ENCODE measurements at places on chromosomes 12 and 14.

GRCh38 chr14:58861586-58861985 lies 223.8 kb downstream of the DACT1 start:
- DNase-seq = no peak

DNA sequence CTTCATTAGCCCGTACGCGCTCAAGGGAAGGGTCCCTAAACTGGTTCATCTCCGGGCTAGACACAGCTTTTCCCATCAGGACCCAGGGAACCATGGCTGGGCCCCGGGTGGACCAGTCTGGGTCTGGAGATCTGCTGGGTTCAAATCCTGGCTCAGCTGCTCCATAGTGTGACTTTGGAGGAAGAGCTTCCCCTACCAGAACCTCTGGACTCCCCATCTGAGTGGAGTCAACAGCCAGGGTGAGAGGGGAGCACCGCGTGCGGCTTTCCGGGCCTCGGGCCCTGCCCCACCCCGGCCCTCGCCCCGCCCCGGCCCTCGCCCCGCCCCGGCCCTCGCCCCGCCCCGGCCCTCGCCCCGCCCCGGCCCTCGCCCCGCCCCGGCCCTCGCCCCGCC lies 41.2 kb downstream of the BEGAIN start:
- DNase-seq = no peak

DNA sequence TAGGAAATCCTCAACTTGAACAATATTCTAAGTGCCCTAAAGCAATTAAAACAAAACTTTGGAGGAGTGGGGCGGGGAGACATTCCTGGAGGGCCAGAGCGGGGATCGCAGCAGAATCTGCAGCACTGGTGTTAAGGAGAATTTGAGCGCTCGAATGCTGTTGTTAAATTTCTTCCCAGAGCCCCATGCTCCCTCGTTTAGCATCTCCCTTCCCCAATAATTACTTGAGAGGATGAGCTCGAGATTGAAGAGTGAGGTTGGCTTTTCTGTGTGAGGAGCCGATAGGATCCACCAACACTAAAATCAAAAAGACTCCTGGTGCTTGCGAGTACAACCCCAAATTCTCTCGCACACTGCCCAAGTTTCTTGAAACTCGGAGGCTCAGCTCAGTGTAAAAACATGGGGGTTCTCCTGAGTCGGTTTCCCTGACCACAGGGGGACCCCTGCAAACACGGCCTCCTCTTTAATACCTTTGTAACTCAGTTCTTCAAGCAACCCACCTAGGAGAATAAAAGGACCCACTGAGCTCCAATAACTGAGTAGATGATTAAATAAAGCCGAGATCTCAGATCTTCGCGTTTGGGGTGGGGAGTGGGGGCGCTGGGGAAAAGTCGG lies 10.2 kb upstream of the FOXG1 start:
- DNase-seq = no peak

- no peak for DNase-seq
Measured at GRCh38 chr14:73777420-73777819, 63.2 kb upstream of the PNMA1 start.

- peak; percentile 14 for DNase-seq
Measured at GRCh38 chr12:32107359-32108267, 966 bp downstream of the BICD1 start.

GRCh38 chr12:99767809-99768208 lies 120.3 kb downstream of the GARIN6 start:
- peak; percentile 13 for DNase-seq

- no peak for DNase-seq
Measured at GRCh38 chr14:90500665-90501370, 104.0 kb downstream of the CALM1 start.

GRCh38 chr12:11832093-11832492 lies 182.6 kb downstream of the ETV6 start:
- no peak for DNase-seq

GRCh38 chr14:73724696-73725095 lies 10.5 kb upstream of the PNMA1 start:
- no peak for DNase-seq

- DNase-seq = no peak
Measured at GRCh38 chr12:84604551-84604950, 308.0 kb downstream of the SLC6A15 start.

- DNase-seq = peak; percentile 25
Measured at GRCh38 chr12:92039046-92039445, 106.6 kb downstream of the BTG1 start.

DNA sequence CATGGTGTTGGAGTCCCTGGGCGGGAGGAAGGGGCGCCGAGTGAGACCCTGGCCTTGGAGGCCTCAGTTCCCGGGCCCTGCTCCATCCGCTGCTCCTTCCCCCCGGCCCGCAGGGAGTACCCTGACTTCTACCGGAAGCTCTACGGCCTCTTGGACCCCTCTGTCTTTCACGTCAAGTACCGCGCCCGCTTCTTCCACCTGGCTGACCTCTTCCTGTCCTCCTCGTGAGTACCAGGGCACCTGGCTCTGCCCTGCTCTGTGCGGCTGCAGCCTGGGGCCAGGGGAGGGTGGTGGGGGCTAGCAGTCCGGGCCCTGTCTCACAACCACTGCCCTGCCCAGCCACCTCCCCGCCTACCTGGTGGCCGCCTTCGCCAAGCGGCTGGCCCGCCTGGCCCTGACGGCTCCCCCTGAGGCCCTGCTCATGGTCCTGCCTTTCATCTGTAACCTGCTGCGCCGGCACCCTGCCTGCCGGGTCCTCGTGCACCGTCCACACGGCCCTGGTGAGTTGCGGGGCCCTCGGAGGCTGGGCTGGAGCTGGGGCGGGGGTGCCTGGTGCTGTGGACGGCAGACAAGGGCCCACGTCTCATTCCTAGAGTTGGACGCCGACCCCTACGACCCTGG lies 7.0 kb downstream of the NOC4L start:
- DNase-seq = no peak

- no peak for DNase-seq
Measured at GRCh38 chr14:26217778-26218177, 380.1 kb downstream of the NOVA1 start.

DNA sequence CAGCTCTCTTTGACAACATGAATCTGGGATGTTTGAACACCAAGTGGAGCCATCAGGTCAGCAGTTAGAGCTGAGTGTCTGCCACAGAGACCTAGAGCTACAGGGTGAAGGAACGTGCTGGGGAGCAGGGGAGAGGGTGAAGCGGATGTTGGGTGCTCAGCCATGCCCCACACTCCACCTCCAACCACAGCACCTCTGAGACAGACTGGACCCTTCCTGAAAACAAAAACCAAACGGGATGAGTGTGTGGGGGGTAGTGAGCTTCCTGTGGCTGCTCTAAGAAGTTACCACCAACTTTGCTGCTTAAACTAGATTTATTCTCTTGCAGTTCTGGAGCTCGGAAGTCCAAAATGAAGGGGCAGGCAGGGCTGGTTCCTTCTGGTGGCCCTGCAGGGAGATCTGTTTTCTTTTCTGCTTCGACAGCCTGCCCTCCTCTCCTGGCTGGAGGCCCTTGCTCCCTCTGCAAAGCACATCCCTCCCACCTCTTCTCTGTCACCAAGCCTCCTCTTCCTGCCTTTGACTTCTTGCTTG lies 5.6 kb upstream of the GOLGA3 start:
- no peak for DNase-seq

GRCh38 chr14:38505973-38506249 lies 250.0 kb upstream of the CLEC14A start:
- no peak for DNase-seq

DNA sequence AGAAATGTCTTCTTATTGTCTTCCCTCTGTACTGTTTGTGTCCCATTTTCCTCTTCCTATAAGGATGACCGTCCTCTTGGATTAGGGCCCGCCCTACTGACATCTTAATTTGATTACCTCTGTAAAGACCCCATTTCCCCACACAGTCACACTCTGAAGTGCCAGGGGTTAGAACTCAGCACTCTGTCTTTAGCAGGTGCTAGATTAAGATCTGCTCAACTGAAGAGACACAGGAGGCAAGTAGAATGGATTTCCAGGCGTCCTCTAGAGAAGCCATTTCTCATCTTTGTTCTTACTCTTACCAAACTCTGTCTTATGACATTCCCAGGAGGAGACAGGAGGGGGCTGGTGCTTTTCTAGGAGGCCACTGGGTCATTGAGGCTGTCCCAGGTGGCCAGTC lies 50.8 kb downstream of the VCPKMT start:
- no peak for DNase-seq

GRCh38 chr12:108441549-108441948 lies 73.5 kb upstream of the FICD start:
- no peak for DNase-seq

DNA sequence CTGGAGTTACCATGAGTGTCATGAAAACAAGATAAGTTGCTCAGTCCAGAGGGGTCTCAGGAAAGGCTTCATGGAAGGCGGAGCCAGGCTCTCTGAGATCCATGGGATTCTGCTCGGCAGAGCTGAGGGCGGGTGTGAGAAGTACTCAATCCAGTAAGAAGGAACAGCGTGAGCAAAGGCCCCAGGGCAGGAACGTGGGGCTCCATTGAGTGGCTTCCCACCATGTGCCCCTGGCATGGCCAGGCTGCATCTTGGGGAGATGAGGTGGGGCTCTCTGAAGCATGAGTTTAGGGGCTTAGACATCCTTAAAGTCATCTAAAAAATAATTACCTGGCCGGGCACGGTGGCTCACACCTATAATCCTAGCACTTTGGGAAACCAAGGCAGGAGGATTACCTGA lies 58.0 kb downstream of the ARL6IP4 start:
- no peak for DNase-seq

DNA sequence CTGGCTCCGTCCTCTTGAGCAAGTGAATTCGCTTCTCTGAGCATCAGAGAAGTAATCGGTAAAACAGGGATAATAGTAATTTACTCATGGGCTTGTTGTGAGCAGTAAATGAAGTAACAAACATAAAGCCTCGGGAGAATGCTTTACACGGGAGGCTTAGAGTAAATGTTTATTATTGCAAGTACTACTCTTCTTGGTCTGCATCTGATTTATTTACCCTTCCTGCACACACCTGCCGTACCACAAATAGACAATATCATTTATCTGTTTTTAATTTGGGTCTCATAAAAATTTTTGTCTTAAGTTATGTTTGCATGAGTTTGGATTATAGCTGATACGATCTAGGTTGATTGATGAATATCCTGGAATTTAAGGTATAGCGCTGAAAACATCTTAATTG lies 7.8 kb upstream of the COL2A1 start:
- DNase-seq = no peak

- peak; percentile 60 for DNase-seq
Measured at GRCh38 chr12:113135178-113136127, at the start of gene RASAL1. Gene RASAL1, minus strand, starts transcription at chr12:113135761. Its CDS starts 299 bp downstream, at chr12:113135462.

DNA sequence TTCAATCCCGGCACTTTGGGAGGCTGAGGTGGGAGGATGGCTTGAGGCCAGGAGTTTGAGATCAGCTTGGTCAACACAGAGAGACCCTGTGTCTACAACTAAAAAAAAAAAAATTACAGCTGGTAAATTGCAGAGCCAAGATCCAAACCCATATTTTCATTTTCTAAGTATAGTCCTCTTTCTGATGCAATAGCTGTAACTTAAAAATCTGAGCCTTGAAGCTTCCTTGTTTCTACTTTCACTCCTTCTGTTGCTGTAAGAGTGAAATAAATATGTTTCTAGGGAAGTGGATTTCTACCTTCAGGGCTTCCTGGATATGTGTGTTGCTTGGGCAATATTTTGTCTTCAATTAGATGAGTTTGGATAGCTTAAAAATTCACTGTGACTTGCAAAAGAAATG lies 42.0 kb upstream of the PRICKLE1 start:
- DNase-seq = no peak

DNA sequence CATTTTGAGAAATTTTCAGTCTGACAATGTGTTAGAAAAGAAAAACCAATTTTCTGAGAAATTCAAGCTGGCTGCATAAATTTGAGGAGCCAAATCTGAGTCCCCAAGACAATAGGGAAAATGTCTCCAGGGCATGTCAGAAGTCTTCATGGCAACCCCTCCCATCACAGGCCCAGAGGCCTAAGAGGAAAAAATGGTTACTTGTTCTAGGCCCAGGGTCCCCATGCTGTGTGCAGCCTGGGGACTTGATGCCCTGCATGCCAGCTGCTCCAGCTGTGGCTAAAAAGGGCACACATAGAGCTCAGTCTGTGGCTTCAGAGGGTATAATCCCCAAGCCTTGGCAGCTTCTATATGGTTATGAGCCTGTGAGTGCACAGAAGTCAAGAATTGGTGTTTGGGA lies 464.6 kb downstream of the CCER1 start:
- DNase-seq = no peak

DNA sequence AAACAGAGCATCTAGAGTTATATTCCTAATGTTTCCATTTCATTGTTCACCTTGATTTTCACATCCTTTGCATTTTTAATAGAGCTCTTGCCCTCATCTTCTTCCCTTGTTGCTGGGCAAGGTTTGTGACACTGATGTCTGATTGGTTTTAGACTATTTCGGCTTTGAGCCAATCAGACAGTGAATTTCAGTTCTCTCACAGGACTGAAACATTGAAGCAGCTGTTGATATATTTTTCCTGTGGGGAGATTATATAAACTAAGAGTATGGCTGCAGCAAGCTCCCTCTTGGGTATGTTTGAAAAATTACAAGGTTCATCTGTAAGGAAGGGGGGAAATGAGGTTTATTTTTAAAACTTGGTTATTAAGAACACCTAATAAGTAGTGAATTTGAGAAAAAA lies 51.2 kb downstream of the ATF7IP start:
- DNase-seq = peak; percentile 87

DNA sequence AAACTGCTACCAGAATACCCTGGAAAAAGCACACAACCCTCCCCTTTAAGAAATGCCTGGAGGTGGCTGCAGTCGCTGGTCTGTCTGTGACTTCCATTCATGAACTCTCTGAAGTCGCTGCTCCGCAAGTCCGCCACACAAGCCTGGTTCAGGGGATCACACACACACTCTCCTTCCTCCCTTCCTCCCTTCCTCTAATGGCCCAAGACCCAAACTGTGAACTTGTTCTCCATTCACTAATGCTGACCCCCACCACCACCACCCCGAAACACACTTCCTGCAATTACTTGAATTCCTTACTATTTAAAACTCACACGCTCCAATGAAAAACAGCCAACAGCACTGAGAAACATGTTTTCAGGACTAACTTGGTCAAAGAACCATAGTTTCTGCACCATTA lies 1.0 kb upstream of the LMO3 start:
- DNase-seq = peak; percentile 58

DNA sequence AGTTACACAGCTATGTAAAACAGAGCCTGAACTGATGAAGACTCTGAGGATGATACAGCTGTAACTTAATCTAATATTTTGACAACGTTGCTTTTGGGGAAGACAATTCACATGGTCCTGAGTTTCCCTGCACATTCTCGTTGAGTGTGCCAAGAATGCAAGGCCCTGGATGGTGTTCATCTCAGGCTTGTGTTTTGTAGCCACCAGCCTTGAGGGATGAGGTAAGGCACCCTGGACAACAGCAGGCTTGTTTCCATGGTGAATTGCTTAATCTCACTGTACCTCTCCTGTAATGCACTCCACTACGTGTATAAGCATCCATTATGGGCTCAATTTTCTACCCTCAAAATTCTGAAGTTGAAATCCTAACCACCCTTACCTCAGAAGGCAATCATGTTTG lies 2.1 kb downstream of the CATSPERB start:
- DNase-seq = no peak

DNA sequence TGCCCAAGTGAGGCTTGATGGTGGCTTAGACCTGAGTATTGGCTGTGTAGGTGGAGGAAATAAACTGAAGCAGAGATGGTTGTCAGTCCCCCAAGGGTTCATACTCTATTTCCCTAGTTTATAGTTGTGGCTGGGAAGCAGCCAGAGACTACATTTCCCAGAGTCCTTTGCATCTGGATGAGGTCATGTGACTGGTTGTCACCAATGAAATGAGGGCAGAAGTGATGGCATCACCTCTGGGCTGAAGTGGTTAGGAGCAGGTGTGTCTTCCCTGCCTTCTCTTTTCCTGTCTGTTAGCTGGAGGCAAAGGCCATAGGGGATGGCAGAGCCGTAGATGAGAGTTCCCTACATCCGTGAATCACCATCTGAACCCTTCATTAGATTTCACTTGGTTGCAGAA lies 16.3 kb upstream of the NOS1 start:
- no peak for DNase-seq

- no peak for DNase-seq
Measured at GRCh38 chr14:70890826-70891659, 16.2 kb upstream of the PCNX1 start.

Measured in NCI-H2081 (cell line).